ENCODE measurements at places on chromosomes 1 and 21. TPM values are rescaled to one million over a fixed set of nuclear protein-coding genes. Genes with fewer than 3 reads are reported as not detected.

LORICRIN gene
- not detected for polyA plus RNA-seq

ANGPTL7 gene
- not detected for polyA plus RNA-seq

SLAMF1 gene
- polyA plus RNA-seq = 0.10 TPM

DNA sequence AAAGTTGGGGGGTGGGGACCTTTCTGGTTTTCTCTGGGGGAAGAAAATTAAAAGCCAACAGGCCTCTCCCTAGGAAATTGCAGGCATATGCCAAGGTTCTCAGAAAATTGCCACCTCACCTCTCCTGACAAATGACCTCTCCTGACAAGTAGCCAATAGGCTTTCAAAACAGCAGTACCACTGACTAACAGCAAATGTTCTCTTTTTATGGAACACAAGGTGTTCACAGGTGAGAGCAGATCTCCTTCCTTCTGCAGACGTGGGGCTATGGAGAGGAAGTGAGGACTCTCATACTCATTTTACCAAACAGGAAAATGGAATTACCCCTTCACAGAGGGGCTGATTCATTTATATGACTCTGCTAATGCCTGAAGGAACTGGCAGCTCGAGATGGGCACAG, 32.7 kb upstream of the SUCO start:
- no peak for DNase-seq

- no peak for DNase-seq
Measured at GRCh38 chr1:48710318-48710717, 66.4 kb downstream of the BEND5 start.

GRCh38 chr1:53693773-53694717, 44.9 kb downstream of the GLIS1 start:
- DNase-seq = no peak

GRCh38 chr21:31553926-31554325, 105.6 kb upstream of the SOD1 start:
- no peak for DNase-seq

- DNase-seq = no peak
Measured at GRCh38 chr21:44513389-44514217, 26.4 kb downstream of the KRTAP10-1 start.

Data from right renal pelvis (tissue), 4 donors.